Cortex of kidney (tissue), 1 donor: ENCODE measurements at places on chromosomes 11 and 22.

DNA sequence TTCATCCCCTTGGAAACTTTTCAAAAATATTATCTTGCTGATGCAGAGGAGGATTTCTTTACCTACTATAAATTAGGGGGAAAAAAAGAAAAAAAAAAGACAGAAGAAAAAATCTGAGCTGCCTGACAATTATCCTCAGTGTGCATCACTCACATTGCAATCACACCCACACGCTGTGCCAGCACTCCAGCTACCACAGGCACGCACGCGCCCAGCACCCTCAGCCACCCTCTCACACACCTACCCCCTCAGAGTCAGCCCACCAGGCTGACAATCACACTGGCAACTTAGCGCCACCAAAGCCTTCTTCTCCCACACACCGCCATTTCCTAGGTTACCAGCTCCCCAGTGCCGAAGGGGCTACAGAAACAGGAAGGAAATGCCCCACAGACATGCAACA is 236.1 kb downstream of the KCNA4 start:
- no peak for DNase-seq

- DNase-seq, result no peak
Measured at GRCh38 chr11:9868641-9869040, 204.8 kb downstream of the SWAP70 start.

DNA sequence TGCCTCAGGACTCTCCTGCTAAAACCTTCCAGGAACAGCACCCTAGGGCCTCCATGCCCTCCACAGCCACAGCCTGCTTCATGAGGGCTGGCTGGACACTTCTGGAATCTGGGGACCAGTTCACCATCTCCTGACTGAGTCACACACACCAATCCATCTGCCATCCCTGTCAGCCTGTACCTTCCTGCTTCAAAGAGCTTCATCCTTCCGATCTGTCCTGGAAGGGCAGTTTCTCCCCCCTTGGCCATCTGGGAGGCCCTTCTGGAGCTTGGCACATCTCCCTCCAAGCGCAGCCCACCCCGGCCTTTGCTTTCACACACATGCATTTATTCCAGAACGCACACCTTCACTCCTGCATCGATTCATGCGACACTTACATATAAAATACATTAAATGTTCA is 13.0 kb downstream of the APBB1 start:
- DNase-seq, result no peak

DNA sequence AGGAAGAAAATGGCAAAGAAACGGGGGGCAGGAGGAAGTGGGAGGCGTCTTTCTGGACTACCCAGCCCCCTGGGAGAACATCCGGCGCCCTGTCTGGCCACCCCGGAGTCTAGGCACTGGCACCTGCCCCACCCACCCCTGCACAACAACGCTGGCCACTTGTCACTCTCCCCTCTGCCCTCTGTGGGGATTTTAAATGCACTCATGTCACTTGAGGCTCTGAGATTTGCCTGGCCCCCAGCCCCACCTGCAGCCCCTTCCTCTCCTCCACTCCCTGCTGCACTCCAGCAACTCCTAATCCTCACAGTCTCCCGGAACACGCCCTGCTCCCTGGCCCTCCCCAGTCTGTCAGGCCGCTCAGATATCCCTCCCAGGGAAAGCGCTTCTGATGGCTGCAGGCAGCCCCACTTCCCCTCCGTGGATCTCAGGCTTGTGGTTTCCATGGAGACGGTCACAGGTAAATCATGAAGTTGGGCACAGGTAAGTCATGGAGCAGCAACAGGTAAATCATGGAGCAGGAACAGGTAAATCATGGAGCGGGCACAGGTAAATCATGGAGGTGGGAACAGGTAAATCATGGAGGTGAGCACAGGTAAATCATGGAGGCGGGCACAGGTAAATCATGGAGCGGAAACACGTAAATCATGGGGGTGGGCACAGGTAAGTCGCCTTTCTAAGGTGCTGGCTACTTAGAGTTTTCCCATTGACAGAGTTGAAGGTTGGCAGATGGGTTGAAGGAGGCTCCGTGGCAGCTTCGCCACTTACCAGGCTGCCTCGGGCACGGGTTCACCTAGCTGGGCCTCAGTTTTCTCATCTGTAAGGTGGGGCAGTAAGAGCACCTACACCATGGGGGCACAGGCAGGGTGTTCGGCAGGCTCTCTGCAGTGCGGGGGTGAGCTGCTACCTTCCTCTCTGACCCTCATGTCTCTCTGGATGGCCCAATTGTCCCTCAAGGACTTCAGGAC is 79.0 kb upstream of the SHISAL1 start:
- DNase-seq, result no peak
